ENCODE measurements at places on chromosomes 2 and 18.

GRCh38 chr18:44051026-44051425 lies 629.7 kb upstream of the SETBP1 start:
- no peak for DNase-seq

DNA sequence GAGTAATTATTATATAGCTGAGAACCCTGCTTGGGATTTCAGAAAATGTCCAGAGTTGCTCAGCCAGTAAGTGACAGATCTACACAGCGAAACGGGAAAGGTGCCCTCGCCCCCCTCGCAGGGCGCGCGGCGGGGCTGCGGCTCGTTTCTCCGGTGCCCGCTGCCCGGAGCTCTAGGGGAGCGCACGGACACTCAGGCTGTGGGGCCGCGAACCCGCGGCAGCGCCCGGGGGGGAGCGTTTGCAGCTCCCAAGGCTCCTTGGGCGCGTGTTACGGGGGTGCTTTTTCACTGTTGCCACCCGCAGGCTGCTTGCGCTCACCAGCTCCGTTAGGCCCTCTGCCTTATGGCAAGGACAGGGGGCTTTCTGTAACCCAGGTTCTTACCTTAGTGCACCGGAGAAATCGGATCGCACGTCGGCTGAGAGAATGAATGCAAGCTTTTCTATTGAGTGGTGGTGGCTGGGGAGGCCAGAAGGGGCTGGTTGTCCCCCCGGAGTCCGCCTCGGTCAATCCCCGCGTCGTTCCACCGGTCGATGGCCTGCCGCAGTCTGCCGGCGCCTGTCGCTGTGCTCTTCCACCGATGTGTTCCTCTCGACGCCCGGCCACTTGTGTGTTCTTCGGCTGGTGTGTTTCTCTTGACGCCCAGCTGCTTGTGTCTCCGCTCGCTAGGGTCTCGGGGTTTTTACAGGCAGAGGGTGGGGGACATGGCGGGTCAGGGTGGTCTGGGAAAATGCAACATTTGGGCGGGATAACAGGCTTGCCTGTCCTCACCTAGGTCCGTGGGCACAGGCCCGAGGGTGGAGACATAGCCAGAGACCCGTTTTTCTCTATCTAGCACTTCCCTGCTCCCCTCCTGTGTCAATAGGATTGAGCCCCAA lies 758.8 kb upstream of the DDX18 start:
- DNase-seq = no peak

DNA sequence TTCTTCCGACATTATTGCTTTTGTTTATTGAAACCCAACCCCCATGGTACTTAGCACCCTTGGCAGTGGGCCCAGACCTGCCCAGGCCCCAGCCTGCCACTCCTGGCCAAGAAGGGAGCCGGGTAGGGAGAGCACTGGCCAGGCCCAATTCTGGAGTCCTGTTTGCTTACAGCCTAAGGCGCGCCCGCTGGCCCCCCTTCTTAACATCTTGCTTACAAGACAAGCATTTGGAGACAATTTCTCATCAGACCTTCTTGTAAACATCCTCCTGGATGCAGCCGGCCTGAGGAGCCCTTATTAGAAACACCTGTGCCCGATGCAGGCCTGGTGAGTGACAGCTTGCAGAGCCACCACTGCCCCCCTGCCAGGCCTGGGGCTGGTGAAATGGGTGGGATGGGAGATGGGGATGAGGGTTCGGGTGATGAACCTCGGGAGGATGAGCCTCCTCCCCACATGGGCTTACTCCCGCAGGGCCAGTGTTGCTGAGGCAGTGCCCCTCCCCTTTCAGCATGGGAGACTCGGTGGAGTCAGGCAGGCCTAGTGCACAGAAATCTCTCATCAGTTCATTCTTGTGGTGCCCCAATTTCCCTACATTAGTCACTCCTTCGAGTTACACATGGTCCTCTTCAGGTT lies 217.5 kb downstream of the CYP26B1 start:
- DNase-seq = no peak

DNA sequence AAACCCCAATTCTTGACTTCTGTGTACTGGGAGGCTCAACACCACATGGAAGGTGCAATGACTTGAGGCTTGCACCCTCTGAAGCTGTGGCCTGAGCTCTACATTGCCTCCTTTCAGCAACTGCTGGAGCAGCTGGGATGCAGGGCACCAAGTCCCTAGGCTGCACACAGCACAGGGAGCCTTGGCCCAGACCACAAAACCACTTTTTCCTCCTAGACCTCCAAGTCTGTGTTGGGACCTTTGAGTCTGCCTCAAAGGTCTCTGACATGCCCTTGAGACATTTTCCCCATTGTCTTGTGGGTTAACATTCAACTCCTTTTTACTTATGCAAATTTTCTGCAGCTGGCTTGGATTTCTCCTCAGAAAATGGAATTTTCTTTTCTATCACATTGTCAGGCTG lies 62.6 kb upstream of the KCNE4 start:
- no peak for DNase-seq

GRCh38 chr18:10440884-10441283 lies 13.6 kb upstream of the APCDD1 start:
- DNase-seq = no peak

DNA sequence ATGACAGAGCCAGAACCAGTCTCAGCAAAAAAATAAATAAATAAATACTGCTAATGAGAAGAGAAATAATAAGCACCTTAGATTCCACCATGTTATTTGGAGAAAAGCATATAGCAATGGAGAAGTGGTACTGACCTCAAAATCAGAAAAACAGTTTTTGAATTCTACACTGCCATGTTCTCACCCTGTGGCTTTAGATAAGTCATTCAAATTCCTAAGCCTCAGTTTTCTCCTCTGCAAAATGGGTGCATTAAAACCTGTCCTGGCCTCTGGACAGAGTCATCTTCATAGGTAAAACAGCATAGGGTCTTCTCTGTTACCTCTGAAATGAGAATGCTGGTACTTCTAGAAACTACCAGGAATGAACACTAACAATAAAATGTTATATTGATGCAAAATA lies 62.2 kb upstream of the RMP24 start:
- no peak for DNase-seq

Measured in stimulated activated CD4-positive, alpha-beta T cell treated with anti-CD3 and anti-CD28 coated beads, Interleukin-12 subunit alpha, Interleukin-12 subunit beta, amount 100 ng/mL, for 48 hours (primary cell).